Globus pallidus (tissue), 1 donor: ENCODE measurements at places on chromosomes 7 and 10.

DNA sequence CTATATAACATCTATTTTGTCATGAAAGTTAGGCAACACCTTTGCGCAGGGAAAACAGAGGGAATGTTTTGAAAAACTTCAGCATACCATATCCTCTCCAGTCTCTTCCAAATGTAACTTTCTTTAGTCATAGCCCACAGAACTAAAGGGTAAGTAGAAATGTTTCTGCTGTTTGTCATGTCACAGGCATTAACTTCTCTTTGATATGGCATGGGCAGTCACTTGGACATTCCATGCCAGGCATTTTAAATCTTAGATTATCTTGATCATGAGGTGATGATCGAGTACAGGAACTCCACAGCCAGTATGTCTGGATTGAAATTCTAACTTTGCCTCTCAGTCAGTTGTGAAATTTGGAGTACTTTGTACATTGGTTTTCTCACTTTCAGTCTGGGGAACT is 27.5 kb upstream of the ETV1 start:
- no peak for DNase-seq

GRCh38 chr7:100726996-100727761 is 6.2 kb upstream of the ZAN start:
- no peak for DNase-seq

DNA sequence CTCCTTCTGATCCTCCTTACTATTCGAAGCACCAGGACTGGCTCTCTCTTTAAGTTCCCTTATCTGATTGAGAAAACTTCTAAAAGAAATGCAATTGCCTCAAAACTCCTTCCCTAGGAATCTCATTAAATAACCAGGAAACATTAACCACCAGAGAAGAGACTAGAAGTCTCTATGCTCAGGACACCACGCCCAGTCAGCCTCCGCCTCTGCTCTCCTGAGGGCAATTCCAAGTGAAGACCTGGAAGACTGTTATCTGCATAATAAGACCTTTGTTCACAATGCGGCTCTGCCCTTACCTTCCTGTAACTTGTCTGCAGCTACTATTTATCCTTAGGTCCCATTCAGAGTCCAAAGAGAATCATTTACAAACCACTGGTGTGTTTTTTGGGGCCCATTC is 78.8 kb downstream of the ELMO1 start:
- DNase-seq: no peak

DNA sequence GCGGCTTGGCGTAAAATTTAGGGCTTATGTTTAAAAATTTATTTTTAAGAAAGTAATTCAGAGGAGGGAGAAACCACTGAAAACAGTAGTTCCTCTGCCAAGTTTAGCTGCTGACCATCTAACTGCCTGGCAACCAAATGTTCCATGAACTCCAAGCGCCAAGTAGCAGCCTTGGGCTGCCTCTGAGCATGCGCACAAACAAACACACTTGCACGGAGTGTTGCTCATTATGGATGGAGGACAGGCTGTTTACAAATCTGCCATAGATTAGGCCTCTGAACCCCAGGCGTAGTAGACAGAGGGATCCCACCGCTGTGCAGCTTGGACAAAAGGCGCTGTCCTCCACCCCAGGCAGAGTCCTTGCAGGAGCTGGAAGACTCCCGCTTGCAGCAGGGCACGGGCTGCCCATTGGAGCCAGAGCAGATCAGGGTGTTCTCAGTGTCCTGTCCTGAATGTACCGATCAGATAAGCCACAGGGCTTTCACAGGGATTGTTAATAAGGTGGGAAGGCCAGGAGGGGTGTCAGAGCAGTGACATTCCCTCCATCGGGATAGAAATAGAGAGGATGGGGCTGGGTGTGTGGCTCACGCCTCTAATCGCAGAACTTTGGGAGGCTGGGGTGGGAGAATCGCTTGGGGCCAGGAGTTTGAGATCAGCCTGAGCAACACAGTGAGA is 47.7 kb upstream of the LYZL1 start:
- DNase-seq: peak; percentile 57

DNA sequence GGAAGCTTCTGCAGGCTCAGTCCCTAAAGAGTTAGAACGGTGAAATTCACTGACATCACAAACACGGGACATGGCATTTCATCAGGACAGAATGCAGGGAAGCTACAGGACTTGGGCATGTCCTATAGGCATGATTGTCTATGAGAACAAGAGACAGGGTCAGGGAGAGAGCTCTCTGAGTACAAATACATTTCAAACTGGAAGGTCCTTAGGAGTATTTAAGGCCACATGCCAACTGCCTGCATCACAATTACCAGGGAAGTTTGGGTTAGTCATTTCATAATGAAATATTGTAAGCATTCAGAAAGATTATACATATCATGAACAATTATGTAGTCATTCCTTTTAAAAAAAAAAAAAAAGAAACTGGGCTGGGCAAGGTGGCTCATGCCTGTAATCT is 71.3 kb downstream of the CREB3L2 start:
- no peak for DNase-seq

DNA sequence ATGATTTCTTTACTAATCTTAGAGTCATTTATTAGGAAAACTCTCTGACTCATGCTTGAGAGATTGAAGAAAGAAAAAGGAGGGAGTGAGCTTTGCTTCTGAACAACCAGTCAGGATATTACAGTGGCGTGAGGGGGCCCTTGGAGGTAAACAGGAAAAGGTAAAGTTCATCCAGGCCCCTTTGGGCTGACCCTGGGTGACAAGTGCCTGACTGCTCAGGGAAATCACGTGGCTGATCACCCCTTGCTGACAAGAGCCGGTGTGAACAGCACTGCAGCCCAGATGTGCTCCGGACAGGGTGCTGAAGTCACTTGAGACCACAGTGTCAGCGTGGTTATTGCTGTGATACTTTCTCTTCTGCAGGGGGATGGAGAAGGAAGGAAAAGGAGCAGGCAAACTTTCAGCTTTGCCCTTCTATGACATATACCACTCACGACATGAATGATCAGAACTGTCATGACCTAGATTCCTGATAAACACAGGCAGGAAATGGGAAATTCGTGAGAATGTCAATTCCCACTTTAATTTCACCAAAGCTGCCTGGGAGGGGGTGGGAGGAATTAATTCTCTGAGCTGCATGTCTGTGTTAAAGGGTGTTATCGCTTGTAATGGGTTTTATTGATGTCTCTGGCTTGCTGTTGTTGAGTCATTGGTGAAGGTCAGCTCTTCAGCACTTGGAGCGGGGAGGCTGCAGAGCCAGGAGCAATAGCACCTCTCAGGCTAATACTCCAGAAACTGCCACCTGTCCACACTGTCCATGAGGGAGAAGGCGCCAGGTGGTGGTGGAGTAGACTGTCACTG is 139.8 kb upstream of the AOAH start:
- no peak for DNase-seq

DNA sequence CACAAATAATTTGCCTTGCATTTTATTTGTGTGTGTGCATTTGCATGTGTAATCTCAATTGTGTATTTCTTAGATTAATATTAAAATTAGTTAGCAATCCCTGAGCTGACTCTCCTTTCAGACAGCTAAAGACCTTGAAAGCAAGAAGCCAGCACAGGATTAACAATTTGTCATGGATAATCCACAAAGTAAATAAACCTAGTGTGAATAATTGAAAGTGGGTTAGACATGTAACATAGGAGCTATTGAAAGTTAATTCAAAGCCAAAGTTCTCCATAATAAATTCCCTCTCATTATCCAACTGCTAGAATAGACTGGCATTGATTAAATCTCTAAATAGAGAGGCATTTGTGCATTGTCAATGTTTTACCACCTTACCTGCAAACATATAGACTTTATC is 326.1 kb downstream of the PLXDC2 start:
- DNase-seq: no peak

- DNase-seq: peak; percentile 70
Observed at GRCh38 chr7:25389489-25390106, 161.3 kb upstream of the NPVF start.
